ENCODE measurements at places on chromosomes 11 and 22.

DNA sequence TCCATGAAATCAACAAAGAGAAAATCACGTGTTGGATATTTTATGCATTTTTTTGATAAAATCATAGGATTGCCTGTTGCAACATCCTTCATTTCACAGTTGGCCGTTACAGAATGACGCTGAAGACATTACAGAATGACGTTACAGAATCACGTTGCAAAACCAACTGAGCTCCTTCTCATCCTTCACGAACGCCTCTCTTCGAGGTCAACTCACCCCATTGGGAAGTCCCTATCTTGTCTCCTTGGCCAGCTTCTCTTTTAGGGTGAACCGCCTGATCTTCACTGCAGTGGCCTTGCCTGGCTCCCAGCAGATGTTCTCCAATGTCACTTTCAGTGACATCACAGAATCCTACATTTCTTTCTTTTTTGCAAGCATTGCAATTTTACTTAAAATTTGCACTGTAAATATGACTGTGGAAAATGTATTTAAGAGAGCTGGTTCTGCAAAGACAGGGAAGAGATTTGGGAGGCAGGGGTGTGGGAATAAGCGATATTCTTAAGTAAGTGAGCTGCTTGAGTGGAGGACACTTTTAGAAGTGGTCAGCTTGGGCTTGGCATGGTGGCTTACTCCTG lies 5.1 kb downstream of the KRTAP5-7 start:
- no peak for DNase-seq

DNA sequence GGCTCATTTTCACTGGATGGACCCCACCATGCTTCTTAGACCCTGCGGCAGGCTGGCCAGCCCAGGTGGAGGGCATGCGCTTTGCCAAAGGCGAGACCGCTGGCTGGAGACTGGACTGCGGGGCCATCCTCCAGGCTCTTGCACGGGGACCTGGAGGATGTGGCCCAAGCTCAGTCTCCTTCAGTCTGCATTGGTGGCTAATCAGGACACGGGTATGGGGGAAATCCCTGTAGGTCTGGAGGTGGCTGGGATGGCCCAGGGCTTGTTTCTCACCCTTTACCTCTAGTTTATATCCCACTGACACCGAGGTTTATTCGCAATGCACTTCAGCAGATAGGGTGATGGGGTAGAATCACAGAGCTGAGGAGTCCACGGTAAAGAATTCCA lies 45.0 kb downstream of the BCR start:
- no peak for DNase-seq

- DNase-seq, result no peak
These were observed 20.4 kb downstream of the FBXO7 start for GRCh38 chr22:32494971-32495370.

DNA sequence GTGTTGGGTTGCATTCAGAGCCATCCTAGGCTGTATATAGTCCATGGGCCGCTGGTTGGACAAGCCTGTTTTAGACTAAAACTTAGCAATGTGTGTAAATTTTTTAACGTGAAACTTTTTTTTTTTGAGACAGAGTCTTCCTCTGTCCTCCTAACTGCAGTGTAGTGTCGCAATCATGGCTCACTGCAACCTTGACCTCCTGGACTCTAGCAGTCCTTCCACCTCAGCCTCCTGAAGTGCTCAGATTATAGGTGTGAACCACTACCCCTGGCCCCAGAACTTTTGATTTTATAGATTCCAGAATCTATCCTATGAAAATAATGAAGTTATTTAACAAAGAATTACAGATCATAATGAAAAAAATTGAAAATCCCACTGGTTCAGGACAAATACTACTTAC lies 29.9 kb upstream of the PANX2 start:
- no peak for DNase-seq

DNA sequence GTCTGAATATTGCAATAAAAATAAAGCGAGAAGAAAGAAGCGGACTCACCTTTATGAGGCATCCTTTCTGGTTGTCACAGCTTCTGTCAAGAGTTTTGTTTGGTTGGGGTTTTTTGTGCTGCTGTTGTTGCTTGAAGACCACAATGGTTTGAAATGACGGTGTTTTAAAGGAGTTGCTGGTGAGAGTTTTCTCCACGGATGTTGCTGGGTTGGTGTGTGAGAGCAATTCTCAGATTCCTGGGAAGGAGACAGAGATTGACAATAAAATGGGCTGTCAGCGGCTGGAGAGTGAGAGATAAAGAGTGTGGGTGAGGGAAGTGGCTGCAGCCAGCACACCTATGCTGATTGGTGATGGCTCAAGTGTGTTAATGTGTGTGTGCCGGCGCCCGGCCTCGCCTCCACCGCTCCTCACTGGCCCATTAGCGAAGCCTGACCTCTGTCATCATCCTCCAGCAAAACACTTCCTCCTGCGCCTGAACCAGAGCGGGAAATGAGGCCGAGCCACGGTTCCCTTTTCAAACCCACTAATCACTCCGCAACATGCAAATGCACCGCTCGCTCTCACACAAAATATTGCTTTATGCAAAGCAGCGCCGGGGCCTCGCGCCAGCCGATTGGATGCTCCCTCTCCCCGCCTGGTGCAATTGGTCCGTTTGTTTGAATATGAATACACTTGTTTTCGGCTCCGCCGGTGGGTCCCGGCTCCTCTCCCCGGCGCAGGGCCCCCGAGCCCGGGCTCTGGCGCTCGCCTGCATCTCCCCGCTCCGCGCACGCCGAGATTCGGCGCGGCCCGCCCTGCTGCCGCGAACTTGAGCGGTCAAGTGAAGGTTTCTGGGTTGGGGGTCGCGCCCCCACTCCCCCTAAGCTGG lies at the start of gene PAX6:
PAX6 (minus strand) TSS at position 544 of the 869 bp plus-strand sequence. CDS start 4,911 bp downstream, outside the sequence.
- peak; percentile 96 for DNase-seq

DNA sequence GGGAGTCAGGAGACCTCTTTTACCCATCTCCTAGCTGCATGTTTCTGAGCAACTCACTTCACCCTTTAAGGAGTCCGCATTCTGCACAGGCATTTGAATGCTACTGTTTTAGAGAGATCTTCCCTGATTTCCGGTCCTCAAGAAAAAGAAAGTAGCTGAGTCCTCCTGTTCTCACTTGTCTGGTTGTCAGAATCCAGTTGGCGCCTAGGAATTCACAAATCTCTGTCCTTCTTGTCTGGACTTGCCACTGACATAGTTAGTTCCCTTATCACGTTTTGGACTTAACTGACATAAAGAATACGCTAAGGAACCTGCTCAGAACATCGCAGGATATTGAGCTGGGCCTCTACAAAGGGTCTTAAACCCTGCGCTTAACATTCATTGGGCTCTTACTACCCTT lies 61.3 kb upstream of the OR5P2 start:
- no peak for DNase-seq

- no peak for DNase-seq
These were observed 104.0 kb downstream of the ARHGAP42 start for GRCh38 chr11:100791103-100791502.

DNA sequence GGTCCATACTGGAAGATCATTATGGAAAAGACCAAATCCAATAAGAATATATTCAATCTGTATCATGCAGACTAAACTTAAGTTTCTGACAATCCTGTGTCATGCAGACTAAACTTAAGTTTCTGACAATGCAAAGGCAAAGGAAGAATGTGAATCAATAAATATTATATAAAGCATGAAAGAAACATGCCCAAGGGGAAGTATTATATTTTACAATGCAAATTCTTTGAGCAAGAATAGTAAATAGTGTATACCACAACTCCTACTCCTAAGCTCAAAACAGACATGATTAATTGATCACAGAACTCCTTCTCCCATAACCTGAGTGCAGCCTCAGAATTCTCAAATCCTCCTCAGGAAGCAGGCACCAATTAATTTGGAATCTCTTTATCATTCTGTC lies 71.3 kb upstream of the BDNF start:
- DNase-seq, result no peak

GRCh38 chr22:46580940-46581537 lies 39.1 kb upstream of the GRAMD4 start:
- DNase-seq, result no peak

DNA sequence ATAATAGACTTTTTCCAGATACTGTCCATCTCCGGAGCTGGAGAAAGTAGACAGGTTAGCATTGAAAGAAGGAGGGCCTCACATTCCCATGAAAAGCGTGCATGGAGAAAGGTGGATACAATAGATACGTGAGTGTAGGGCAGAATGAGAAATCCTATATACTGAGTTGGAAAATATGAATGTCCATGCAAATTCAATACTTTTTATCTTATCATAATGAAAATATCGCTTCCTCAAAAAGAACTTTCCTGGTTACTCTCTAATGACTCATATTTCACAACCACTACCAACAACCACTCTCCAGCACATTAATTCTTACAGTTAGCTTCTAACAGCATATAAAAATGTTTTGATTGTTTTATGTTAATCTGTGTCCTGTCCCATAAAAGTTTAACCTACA lies 22.0 kb upstream of the MS4A6A start:
- no peak for DNase-seq

- no peak for DNase-seq
These were observed 80.0 kb upstream of the CRYBB3 start for GRCh38 chr22:25119609-25120008.

- no peak for DNase-seq
These were observed 303.3 kb downstream of the BRD1 start for GRCh38 chr22:49524362-49524761.

GRCh38 chr11:57476757-57477506 lies 16.6 kb downstream of the RTN4RL2 start:
- no peak for DNase-seq

GRCh38 chr11:117941163-117941707 lies 12.0 kb upstream of the TMPRSS13 start:
- no peak for DNase-seq

DNA sequence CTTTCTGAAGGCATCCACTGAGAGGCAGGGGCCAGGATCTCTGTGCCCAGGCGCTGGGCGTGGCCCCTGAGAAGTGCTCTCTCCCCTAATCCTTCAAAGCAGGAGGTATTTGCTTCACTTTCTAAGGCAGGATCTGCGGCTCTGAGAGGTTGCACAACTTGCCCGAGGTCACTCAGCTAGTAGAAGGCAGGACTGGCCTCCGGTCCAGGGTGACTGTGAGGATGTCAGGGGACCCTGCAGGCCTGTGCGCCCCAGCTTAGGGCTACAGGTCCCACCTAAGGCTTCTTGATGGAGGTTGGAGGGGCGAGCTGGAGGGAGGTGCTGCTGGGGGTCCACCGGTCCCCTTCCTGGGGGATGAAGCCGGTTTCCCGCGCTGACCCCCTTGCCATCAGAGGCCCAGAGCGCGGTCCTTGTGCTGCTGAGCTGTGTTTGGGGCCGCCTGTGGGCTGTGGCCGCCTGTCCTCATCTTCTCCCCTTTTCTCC lies 979 bp downstream of the SMIM38 start:
- no peak for DNase-seq

DNA sequence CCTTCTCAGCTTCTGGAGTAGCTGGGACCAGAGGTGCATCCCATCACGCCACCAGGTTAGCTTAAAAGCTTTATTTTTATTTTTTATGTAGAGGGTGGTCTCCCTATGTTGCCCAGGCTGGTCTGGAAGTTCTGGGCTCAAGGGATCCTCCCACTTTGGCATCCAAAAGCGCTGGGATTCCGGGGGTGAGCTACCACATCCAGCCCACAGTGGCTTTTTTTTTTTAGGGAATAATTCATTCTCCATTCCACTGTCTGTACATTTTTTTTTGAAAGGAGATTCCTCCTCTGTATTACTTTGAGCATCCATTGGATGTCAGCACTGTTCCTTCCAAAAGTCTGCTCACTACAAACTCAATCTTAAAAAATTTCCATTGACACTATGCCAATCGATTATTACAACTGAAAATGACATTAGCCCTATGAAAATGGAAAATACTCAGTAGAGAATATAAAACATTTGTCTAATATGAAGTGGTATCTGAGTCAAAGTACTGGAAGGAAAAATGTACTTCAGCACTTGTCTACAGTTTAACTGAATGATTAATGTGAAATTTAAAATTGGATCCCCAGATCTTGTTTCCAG lies 1.3 kb upstream of the LPXN start:
- DNase-seq, result no peak

GRCh38 chr11:48002561-48002960 lies 22.2 kb downstream of the PTPRJ start:
- DNase-seq, result no peak

GRCh38 chr11:30705913-30706675 lies 119.9 kb upstream of the MPPED2 start:
- DNase-seq, result no peak

DNA sequence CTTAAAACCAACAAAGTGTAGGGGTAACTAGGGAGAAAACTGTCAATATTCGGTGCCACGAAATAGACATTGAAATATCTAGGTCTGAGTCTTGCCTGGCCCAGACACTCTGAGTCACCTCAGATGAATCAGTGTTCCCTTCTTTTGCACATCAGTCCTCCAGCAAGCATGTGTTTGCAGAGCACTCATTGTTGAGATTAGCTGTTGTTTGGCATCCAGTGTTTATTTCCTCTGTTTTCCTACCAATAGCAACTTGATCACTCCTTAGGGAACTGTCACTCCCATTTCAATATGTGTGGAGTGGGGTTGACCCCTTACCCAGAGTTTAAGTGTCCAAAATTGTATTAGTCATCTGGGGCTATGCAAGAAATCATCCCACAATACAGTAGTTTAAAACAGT lies 4.7 kb upstream of the ASCC2 start:
- DNase-seq, result no peak

DNA sequence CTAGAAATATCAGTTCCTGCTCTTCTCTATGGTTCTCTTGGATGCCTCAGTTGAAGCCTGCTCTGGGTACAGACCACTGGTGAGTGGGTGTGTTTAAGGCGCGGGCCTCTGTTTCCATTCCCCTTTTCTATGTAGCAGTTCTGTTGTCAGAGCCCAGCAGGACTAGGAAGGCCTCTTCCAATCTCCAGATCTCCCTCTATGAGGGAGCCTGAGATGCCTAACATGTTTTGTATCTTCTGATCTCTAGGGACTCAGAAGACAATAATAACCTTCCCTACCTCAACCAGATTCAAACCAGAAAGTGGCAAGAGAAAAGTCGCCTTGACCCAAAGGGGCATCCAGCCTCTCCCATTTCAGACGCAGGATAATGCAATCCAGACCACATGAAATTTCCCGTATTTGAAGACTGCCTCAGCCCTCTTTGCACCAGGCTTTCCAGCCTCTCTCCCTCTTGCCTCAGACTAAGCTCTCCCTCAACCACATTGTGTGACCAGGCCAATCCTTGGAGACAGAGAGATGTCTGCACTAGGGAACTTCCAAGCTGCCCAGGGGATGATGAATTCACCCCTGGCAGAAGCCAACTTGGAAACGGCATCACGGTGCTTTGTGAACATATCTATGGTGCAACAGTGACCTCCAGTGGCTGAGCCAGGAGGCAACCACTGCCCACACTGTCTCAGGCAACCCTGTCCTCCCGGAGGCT lies 150.1 kb upstream of the UBASH3B start:
- DNase-seq, result peak; percentile 4

DNA sequence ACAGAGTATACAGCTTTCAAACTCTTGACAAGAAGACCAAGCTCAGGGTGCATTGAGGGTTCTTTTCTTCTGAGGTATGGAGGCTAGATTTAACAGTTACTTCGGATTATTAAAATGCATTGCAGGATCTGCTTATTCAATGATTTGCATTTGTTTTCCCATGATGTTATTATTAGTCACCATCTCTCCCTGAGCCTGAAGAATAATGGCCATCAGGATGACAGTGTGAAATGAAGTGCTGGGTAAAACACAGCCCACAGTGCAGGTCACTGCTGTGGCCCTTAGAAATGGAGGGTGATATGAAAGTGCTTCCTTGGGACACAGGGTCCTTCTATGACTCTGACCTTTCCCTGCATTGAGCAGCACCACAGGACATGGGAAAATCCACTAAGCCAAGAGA lies 40.0 kb downstream of the TECTA start:
- DNase-seq, result no peak
